Esophagus muscularis mucosa (tissue), 4 donors: ENCODE measurements at places on chromosomes 2 and 18. TPM values are rescaled to one million over a fixed set of nuclear protein-coding genes. Genes with fewer than 3 reads are reported as not detected.

GRCh38 chr2:157107877-157108276, 149.6 kb upstream of the GALNT5 start:
- H3K36me3 ChIP-seq: no peaks in the 10 kb centered on the region
- no peaks in the 10 kb centered on the region for H3K4me1 ChIP-seq
- H3K4me3 ChIP-seq: no peak overlapping the region
- H3K27ac ChIP-seq: no peak overlapping the region

DNA sequence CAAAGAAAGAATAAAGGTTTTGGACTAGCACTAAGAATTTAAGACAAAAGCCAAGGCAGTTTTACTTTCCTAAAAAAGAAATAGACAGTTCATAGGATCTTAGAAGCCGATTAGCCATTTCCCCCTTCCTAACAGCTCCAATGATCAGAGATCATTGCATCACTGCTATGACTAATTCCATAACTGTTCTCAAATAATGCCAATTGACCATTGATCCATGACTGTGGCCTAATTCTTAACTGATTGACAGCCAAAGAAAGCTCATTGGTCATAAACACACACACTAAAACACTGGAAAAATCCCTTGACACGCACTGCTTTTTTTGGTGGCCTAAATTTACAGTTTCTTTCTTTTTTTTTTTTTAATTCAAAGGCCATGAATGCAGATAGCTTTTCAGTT, 345.0 kb upstream of the ACVR2A start:
- peaks cover 10% of the 10 kb centered on the region for H3K4me1 ChIP-seq
- no peak overlapping the region for H3K27ac ChIP-seq
- H3K36me3 ChIP-seq: no peaks in the 10 kb centered on the region
- H3K4me3 ChIP-seq: no peak overlapping the region
- H3K27me3 ChIP-seq: no peaks in the 10 kb centered on the region

DNA sequence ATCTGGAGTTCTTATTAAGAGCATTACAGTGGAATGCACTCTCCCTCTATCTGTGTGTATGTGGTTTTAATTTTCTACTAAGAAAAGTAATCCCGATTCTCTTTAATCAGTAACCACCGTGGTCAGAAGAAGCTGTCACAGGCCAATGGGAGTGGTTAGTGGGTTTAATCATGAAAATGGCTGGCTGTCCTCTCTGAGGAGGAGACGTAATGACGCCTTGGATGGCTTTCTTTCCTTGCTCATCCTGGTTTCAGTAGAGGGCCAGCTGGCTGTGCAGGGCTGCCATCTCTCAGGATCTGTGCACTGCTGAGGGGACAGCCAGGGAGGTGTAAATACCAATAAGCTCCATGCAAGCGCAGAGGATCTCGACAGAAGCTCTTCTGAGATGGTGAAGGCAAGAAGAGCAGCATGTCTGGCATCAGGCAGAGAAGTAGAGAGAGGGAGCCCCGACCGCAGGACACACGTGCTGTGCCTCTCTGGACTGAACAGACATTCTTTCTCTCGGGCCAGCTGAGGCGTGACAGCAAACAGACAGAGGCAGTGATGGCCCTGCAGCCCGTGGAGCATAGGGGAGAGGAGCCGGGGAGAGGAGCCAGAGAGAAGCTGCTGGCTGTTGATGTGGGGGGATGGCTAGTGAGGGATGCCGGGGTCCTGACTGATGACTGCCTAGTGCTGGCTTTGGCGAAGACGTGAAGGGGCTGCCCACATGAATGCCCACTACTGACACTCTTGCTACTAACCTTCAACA, 65.1 kb upstream of the DAPL1 start:
- DNase-seq: no peak
- H3K27me3 ChIP-seq: no peaks in the 10 kb centered on the region
- no peak overlapping the region for H3K4me3 ChIP-seq
- no peaks in the 10 kb centered on the region for H3K4me1 ChIP-seq

The GALM gene
- total RNA-seq: 12.7 TPM

GRCh38 chr2:31384351-31384750, 30.2 kb downstream of the XDH start:
- H3K4me1 ChIP-seq: no peaks in the 10 kb centered on the region
- no peaks in the 10 kb centered on the region for H3K27me3 ChIP-seq
- DNase-seq: no peak
- H3K27ac ChIP-seq: no peak overlapping the region
- H3K4me3 ChIP-seq: no peak overlapping the region

- H3K4me3 ChIP-seq: no peak overlapping the region
- H3K4me1 ChIP-seq: peaks cover 56% of the 10 kb centered on the region
- H3K27me3 ChIP-seq: no peaks in the 10 kb centered on the region
These were observed 149.7 kb downstream of the VAPA start for GRCh38 chr18:10063489-10063888.

DNA sequence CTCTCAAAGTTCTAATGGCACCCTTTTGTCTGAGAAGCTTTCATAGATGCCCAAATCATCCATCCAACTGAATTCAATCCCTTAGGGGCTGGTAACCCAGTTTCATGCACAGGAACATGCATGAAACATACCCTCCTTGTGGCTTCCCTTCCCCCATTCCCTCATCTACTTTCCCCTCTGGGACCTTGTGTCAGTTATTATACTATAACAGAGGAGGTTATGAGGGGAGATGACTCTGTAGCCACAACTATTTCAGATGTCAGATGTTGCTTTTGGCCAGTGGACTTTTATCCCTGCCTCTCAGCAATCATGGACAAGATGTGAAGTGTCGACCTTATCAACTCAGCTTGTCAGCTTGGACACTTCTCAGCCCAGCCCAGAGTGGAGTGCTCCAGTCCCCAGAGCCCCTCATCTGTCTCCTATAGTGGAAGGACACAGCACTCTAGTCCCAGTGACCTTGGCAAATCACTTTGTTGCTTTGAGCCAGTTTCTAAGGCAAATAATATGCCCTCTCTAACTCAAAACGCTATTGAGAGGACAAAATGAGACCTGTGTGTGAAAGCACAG, 8.4 kb downstream of the DHRS9 start:
- H3K27ac ChIP-seq: no peak overlapping the region
- DNase-seq: no peak
- no peaks in the 10 kb centered on the region for H3K4me1 ChIP-seq
- no peaks in the 10 kb centered on the region for H3K27me3 ChIP-seq
- H3K4me3 ChIP-seq: no peak overlapping the region

DNA sequence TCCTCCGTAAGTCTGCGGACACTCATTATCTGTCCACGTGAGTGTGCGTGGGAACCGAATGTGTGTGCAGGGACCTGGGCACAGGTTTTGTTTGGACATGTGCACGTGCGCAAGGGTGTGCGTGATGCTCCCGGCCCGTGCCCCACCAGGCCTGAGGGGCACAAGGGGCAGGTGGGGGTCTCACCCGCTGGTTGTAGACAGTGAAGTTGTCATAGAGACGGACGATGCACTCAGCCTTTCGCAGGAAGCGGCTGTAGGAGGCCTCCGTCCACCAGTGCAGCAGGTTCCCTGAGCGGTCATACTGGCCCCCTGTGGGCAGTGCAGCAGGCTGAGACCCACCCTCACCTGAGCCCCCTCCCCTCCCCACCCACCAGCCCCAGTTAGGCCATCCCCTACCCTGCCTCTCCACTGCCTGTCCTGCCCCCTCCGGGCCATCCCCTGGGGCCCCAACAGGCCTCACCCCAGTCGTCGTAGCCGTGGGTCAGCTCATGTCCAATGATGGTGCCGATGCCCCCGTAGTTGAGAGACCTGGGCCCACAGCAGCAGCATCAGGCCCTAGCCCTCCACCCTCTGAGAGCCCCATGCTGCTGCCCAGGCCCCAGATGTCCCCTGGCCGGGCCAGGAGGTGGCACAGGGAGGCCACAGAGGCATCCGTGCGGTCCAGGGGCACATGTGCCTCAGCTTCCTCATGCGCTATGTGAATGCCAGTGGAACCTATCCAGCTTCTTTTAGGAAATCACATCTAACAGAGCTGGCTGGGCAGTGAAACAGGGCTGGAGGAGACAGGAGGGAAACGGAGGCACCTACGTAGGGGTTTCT, 6.1 kb downstream of the ECEL1 start:
- no peak for DNase-seq
- H3K36me3 ChIP-seq: no peaks in the 10 kb centered on the region
- H3K27me3 ChIP-seq: peaks cover 14% of the 10 kb centered on the region
- peaks cover 9% of the 10 kb centered on the region for H3K4me1 ChIP-seq
- no peak overlapping the region for H3K27ac ChIP-seq

The PLEKHH2 gene
- total RNA-seq: 32.4 TPM

- H3K36me3 ChIP-seq: no peaks in the 10 kb centered on the region
- H3K27ac ChIP-seq: no peak within 1 kb of the TSS
- H3K4me3 ChIP-seq: peak within 1 kb of the TSS; percentile 54
- no peak for DNase-seq
- peaks cover 22% of the 10 kb centered on the region for H3K4me1 ChIP-seq
- H3K27me3 ChIP-seq: peaks cover 16% of the 10 kb centered on the region
These were observed at the start of gene ADD2 for GRCh38 chr2:70767699-70768589. ADD2 (minus strand) TSS chr2:70768200; CDS start chr2:70706408, 61,792 bp downstream.

The SLC4A5 gene
- total RNA-seq: 1.6 TPM

GRCh38 chr2:125638345-125638744, 1017.6 kb upstream of the GYPC start:
- H3K27me3 ChIP-seq: no peaks in the 10 kb centered on the region
- H3K27ac ChIP-seq: no peak overlapping the region
- no peaks in the 10 kb centered on the region for H3K36me3 ChIP-seq

GRCh38 chr2:195313962-195314361, 343.1 kb upstream of the SLC39A10 start:
- H3K36me3 ChIP-seq: no peaks in the 10 kb centered on the region
- H3K27me3 ChIP-seq: no peaks in the 10 kb centered on the region
- H3K4me1 ChIP-seq: peaks cover 10% of the 10 kb centered on the region

The NEU2 gene
- not detected for total RNA-seq

The GPR55 gene
- total RNA-seq: not detected

The ARHGAP25 gene
- total RNA-seq: 3.7 TPM

The ANKRD23 gene
- total RNA-seq: 6.0 TPM

DNA sequence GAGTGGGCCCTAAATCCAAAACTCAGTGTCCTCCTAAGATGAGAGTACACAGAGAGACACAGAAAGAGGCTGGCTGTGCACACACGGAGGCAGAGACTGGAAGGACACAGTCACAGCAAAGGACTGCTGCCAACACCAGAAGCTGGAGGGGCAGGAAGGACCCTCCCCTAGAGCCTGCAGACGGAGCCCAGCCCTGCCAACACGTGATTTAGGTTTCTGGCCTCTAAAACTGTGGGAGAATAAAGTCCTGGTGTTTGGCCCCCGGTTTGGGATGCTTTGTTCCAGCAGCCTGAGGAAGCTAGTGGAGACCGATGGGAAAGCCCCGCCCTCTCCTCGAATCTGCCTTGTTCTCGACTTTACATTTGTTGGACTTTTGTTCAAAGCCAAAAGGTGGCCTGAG, 10.6 kb downstream of the CNDP1 start:
- peaks cover 25% of the 10 kb centered on the region for H3K4me1 ChIP-seq
- H3K4me3 ChIP-seq: no peak overlapping the region
- H3K27me3 ChIP-seq: no peaks in the 10 kb centered on the region
- no peak for DNase-seq

GRCh38 chr18:58190842-58191530, 147.0 kb downstream of the NEDD4L start:
- H3K4me3 ChIP-seq: no peak overlapping the region
- no peaks in the 10 kb centered on the region for H3K27me3 ChIP-seq
- DNase-seq: peak; percentile 34
- no peaks in the 10 kb centered on the region for H3K36me3 ChIP-seq
- no peak overlapping the region for H3K27ac ChIP-seq

GRCh38 chr2:26613241-26614215, 27.6 kb downstream of the CIB4 start:
- H3K27ac ChIP-seq: peak overlapping the region; percentile 39
- H3K4me3 ChIP-seq: no peak overlapping the region
- DNase-seq: peak; percentile 91
- no peaks in the 10 kb centered on the region for H3K36me3 ChIP-seq
- H3K27me3 ChIP-seq: no peaks in the 10 kb centered on the region

DNA sequence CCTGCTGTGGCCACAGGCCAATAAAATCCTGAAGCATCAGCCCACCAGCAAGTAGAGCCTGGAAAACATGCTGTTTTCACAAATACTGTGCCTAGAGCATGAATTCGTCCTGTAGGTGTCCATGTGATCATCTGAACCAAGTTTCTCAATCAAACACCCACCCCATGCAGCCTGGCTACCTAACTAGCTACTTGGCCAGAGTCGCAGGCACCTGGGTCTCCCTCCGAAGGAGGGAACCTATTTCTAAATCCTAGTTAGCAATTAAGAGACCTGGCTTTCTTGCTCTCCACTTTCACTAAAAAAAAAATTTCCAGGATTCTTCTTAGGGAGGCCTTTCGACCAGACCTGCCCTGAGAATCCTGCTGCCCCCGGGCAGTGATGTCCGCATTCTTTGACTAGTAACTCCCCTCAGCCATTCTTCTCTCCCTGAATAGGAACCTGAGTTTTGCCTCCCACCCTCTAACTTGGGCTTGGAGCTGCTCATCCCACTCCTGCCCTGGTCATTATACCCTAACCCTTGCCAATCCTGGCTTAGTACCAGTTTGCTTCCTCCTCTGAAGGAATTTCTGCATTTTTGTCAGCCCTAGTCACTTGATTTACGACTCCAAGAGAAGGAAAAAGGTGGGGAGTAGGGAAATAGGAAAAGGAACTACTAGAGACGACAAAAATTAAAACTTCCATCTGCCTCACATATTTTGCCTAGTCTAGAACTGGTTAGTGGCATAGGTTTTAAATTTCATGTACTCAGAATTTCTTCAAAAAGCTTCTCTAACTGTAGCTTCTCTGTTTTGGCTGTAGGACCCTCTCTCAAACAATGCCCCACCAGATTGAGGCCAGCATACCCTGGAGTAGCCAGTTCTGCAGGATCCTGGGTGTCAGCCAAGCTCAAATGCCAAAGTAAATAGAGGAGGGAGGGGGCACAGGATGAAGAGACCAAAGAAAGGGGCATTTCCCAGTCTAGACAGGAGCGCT, 25.4 kb upstream of the TANK start:
- DNase-seq: no peak
- no peaks in the 10 kb centered on the region for H3K27me3 ChIP-seq
- no peaks in the 10 kb centered on the region for H3K36me3 ChIP-seq
- peaks cover 34% of the 10 kb centered on the region for H3K4me1 ChIP-seq
- no peak overlapping the region for H3K27ac ChIP-seq

- no peak for DNase-seq
- H3K4me1 ChIP-seq: peaks cover 3% of the 10 kb centered on the region
- H3K27me3 ChIP-seq: no peaks in the 10 kb centered on the region
- H3K4me3 ChIP-seq: peak within 1 kb of the TSS; percentile 18
These were observed at the start of gene SCG2 for GRCh38 chr2:223601932-223602666. SCG2 (minus strand) TSS chr2:223602361; CDS start chr2:223599282, 3,079 bp downstream.

GRCh38 chr2:240503375-240503774, 54.4 kb downstream of the ANKMY1 start:
- H3K27me3 ChIP-seq: no peaks in the 10 kb centered on the region
- DNase-seq: no peak
- no peak overlapping the region for H3K27ac ChIP-seq
- peaks cover 18% of the 10 kb centered on the region for H3K36me3 ChIP-seq
- no peaks in the 10 kb centered on the region for H3K4me1 ChIP-seq

The LIMS4 gene
- total RNA-seq: 2.7 TPM
